ENCODE measurements at places on chromosomes 2 and 18.

DNA sequence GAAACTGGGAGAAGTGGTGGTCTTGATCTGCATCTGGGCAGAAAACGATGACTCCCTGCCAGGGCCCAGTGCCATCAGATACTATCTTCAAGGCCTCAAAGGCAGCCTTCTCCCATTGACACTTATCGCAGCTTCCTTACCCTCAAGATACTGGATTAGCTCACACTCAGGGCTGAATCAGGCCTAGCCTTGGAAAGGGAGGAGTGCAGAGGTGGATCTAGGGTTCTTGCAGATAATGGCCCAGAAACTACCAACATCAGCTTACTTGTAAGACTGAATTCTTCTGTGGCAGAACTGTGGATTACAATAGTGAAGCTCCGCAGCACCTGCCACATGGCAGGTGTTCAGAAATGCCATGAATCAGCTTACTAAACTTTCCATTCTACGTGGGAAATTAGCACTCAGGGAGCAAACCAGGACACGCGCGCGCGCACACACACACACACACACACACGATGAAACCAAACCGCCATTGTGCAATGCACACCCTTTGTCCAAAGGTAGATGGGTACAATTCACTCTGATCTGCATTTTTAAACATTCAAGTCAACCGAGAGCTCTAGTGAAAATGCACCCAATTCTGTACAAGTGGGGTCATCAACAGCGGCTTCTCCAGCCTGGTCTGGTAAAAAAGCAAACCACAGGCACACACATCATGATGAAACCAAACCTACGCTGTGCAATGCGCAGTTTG lies 26.3 kb upstream of the TMEM182 start:
- no peak for DNase-seq

- no peak for DNase-seq
Observed at GRCh38 chr2:190940454-190940853, 59.8 kb downstream of the GLS start.

DNA sequence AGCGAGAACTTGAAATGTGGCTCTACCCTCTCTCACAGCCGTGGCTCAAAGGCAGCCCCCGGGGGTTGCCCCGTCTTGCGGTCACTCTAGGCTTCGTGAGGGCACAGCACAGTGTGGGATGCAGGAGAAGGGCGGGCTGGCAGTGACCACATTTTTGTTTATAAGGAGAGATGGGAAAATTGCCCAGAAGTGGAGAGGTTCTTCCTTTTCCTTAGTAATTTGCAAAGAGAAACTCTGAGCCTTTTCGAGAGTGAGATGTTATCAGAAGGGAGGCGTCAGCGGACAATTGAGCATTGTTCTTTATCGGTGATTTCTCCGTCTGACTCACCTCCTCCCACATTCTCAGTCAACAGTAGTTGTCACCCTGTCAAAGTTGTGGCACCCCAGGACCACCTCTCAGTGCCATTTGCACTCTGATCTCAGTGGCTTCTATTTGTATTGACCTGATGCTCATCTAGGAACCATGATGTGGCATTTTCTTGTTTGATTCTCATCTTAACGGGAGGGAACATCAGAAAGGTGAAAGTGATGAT lies 89.6 kb downstream of the ACAA2 start:
- no peak for DNase-seq

GRCh38 chr2:161956738-161957137 lies 117.3 kb downstream of the DPP4 start:
- no peak for DNase-seq

DNA sequence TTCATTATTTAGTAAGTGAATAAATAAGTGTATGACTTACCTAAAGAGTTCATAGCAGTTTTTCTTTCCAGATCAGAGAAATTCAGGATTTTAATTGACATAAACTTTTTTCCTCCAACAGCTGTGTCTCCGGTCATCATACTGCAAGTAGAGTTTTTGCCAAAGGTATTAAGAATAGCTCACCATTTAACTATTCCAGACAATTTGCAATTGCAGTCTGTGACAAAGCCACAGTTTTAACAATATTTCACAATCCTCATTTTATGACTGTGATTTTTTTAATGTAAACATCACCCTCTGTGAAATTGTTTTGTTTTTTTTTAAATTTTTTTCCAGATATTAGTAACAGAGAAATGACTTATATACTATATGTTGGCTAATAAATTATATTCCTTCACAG lies 199.1 kb downstream of the TRIB2 start:
- no peak for DNase-seq

DNA sequence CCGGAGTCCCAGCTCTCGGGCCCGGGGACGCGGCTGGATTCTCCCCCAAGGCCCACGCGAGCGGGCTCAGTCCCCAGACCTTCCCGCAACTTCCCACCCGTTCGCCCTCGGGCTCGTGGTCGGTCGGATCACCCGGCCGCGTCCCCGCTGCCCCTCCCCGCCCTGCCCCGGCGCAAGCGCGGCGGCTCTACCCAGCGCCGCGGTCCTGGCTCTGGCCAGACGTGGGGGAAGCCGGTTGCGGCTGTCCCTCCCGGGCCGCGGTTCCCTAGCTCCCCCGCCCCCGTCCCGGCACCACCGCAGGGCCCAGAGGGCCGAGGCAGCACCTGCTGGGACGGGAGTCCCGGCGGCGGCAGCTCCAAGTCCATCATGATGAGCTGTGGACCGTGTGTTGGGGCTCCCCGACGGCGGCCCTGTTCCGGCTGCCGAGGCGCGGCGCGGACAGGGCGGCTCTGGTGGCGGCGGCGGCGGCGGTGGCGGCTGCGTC lies 276 bp downstream of the NFE2L2 start:
- no peak for DNase-seq

GRCh38 chr2:240213476-240214421 lies 73.3 kb upstream of the OTOS start:
- DNase-seq, result no peak

DNA sequence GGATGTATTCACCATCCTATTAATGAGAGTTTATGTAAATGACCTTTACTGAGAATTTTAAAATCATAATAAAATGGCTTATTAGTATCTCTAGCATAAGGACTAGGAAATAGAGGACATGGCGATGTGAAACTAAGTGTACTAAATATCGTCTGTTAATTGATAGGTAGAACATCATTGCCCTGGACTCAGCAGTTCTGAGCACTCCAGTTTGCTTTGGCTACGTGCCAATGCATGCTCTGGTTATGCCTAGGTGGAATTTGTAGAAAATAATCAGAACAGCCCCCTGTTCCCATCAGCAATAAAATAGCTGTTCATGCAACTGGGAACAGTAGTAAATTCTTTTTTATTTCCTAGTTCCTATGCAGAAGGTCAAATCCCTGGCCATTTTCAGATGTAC lies 247.8 kb downstream of the DOK6 start:
- DNase-seq, result no peak

GRCh38 chr18:24234850-24235418 lies 96.1 kb downstream of the CABYR start:
- no peak for DNase-seq

DNA sequence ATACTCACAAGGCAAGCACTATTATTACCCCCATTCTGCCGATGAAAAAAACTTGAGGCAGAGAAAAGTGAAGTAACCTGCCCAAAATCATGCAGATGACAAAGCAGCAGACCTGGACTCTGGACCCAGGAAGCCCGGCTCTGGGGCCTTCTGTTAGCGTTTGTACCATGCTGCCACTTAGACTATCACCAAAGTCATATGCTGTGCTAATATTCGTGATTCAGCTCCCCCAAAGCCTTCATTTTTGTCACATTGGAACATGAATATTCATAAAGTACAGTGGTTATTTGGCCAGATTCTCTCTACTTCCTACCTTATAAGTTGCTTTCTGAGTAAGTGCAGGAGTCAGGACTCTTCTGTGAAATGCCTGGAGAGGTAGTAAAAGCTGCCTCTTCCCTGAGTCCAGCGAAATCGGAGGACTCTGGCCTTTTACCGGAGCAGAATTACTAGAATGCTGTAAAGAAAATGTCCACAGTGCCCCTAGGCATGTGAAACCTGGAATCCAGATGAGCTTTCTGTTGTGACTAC lies 86.7 kb downstream of the FTCDNL1 start:
- DNase-seq, result no peak

GRCh38 chr2:71744781-71745180 lies 291.4 kb downstream of the DYSF start:
- no peak for DNase-seq

GRCh38 chr2:183031911-183032794 lies 6.1 kb downstream of the NCKAP1 start:
- DNase-seq, result no peak

GRCh38 chr18:9918016-9918680 lies 4.3 kb downstream of the VAPA start:
- no peak for DNase-seq

DNA sequence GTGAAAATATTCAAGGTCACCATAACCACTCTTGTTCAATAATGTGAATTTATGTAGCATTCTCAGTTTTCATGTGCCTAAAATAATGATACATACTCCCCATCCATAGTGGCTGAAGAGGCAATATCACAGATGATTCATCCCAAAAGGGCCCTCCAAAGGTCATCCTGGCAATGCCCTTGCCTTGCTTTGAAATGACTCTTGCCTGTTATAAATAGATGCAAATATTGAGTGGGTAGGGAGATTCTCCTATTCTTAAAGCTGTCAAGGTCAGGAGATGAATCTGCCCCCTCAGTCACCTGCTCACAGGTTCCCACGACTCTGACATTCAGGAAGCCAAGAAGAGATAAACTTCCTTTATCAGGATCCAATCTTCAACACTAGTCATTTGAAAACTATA lies 490.5 kb downstream of the TNS1 start:
- DNase-seq, result no peak

- no peak for DNase-seq
Observed at GRCh38 chr2:26169681-26170414, 3.0 kb upstream of the GAREM2 start.

- no peak for DNase-seq
Observed at GRCh38 chr2:166521155-166521554, 27.1 kb upstream of the SCN7A start.

DNA sequence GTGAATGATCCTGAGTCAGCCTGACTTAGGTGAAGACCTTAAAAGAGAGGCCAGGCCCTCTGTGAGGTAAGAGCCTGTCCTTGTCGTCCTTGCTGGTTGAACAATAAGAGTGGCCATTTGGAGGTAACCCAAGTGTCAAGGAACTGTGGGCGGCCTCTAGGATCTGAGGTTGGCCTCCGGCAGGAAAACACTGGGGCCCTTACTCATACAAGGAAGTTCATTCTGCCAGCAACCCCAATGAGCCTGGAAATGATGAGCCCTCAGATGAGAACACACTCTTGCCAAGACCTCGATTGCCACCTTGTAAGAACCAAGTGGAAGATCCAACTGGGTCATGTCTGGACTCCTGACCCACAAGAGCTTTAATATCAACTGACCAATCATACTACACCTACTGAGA lies 95.5 kb upstream of the LRATD1 start:
- DNase-seq, result no peak
